ENCODE measurements at places on chromosomes 1 and 21.

GRCh38 chr1:233614173-233614742 is 352 bp downstream of the KCNK1 start:
- DNase-seq: no peak

DNA sequence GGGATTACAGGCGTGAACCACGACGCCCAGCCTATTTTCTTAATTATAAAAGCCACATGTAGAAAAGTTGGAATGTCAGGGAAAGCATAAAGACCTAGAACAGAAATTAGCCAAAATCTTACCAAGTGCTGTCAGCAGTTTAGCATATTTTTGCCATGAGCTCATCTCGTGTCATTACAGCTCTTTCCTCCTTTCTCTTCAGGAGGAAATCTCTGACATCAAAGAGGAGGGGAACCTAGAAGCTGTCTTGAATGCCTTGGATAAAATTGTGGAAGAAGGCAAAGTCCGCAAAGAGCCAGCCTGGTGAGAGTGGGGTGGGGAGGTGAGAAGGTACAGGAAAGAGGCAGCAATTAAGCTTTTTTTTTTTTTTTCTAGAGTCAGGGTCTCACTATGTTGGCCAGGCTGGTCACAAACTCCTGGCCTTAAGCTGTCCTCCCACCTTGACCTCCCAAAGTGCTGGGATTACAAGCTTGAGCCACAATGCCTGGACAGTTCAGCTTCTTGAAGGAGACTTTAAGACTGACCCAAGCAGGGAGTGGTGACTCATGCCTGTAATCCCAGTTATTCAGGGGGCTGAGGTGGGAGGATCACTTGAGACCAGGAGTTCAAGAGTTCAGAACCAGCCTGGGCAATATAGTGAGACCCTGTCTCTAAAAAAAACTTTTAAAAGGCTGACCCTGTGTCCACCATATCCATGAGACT is 8.4 kb upstream of the BGLAP start:
- DNase-seq: no peak

GRCh38 chr1:88661188-88661587 is 22.9 kb upstream of the PKN2 start:
- DNase-seq: no peak

- peak; percentile 100 for DNase-seq
Measured at GRCh38 chr1:111603979-111604378, 15.6 kb upstream of the RAP1A start.

DNA sequence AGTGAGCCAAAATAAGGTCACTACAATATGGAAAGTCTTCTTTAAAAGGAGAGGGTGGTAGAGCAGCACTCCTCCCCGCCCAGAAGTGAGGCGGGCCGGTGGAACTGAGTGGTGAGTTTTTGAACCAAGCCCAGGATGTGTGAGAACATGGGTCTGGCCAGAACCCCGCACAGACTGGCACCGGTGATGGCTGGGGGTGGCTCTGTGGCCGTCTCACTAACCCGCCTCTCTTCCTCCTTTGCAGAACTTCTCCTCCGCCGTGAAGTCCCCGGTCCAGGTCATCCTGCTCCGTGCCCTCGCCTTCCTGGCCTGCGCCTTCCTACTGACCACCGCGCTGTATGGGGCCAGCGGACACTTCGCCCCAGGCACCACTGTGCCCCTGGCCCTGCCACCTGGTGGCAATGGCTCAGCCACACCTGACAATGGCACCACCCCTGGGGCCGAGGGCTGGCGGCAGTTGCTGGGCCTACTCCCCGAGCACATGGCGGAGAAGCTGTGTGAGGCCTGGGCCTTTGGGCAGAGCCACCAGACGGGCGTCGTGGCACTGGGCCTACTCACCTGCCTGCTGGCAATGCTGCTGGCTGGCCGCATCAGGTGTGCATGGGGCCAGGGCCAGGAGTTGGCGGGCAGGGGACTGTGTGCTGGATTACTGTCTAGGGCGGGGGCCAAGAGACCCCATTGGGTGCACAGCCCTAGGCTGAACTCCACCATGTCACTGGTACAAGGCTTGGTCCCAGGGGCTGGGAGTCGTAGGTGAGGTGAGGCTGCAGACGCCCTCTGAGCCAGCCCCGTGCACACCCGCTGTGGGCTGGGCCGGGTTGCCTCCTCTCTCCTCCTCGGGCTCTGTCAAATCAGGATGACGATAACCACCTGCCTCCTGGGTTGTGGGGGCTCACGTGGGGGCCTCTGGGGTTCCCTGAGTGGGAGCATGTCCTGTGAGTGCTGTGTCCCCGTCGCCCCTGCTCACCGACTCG is 12.4 kb downstream of the TMEM201 start:
- DNase-seq: no peak

DNA sequence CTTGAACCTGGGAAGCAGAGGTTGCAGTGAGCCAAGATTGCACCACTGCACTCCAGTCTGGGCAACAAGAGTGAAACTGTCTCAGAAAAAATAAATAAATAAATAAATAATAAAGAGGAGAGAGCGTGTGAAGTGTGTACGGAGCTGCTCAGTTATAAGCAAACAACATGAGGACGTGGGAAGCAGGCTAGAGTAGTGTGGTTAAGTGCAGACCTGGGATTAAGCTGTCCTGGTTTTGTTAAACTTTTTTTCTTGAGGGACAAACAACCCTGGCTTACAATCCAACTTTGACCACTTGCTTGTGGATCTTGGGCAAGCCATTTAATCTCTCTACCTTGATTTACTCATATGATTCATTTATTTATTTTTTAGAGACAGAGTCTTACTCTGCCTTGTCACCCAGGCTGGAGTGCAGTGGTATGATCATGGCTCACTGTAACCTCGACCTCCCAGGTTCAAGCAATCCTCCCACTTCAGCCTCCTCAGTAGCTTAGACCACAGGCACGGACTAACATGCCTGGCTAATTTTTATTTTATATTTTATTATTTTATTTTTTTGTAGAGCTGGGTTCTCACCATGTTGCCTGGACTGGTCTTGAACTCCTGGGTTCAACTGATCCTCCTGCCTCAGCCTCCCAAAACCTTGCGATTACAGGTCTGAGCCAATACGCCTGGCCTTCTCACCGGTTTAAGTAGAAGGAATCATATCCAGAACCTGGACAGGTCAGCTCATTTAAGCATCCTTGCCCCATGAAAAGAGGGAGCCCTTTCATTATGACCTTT is 52.7 kb downstream of the RPS6KA1 start:
- DNase-seq: no peak

DNA sequence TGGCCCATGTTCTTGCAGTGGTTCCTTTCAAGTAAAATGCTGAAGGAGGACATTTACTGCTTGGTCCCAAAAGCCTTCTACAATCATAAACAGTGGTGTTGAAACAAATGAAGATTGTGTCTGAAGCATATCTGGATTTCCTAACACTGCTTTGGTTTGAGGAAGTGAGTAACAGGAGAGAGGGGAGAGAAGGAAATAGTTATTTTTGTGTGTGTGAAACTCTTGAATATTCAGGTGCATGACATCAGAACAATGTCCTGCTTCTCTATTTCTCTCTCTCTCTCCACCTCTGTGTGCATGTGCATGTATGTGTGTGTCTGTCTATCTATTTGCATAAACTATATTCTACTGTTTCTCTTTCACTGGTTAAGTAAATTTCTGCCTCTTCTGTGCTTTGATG is 61.4 kb upstream of the TNFSF18 start:
- DNase-seq: no peak

DNA sequence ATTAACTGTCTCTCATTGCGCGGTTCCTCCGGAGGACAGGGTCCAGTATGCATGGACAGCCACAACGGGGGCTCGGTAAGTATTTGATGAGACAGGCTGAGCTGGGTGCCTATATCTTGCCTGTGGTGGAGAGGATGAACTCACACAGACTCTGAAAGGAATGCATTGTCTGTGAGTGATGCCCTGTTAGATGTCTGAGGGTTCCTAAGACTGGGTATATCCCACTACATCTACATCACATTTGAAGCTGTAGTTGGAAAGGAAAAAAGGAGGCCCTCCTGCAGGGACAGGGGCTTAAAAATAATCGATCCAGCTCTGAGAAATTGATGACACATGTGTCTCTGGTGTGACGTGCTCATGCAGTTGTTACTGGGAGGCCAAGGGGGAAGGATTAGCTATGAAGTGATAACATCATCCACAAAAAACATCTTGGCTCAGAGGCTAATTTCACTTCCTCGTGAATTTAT is 1.9 kb downstream of the ADARB1 start:
- no peak for DNase-seq
